ENCODE measurements at places on chromosomes 6 and 20.

DNA sequence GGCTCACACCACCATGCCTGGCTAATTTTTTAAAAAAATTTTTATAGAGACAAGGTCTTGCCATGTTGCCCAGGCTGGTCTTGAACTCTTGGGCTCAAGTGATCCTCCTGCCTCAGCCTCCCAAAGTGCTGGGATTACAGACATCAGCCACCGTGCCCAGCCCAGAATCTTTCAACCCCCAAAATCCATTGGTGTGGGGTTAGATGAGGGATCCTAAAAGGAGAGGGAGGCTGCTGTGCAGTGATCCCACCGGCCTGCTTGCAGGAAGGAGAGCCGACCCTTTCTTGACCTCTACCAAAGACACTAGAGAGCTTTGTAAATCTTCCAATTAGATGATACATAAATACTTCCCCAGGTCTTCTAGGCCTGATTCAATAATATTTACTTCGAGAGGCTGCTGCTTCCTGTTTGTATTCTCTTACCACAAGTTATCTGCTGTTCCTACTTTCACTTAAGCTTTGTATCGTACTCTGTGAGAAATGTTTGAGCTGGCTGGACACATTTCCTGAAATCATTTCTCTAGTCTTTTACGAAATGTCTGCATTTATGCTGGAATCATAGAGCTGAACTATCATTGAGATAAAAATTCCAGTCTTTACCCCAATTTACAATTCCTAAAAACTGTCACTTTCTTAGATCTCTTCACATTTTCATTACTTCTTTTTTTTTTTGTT lies 49.3 kb upstream of the IER3 start:
- no peak for DNase-seq

GRCh38 chr6:18391023-18391422 lies 3.9 kb downstream of the RNF144B start:
- no peak for DNase-seq

DNA sequence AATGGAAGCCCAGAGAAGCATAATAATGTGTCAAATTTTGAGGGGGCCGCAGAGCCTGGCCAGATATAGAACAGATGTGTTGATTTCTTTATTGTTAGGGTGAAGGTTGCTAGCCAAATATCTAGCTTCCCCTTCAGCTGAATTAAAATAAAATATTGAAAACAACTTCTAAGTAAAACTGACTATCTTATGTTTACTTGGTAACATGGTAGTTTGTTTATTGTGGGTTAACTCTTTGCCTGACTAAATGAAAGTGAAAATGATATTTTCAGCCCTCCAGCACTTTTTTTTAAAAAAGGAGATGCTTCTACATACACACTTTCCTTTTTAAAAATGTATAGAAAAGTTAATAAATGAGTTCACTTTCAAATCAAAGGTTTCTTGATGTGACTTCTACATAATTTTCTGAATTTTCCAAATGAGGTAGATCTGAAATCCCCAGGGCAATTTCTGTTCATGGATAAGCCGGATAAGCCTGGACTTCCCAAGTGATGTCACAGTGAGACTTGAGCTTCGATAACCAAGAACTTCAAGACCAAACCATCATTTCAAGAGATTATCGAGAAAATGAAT lies 172.1 kb upstream of the OLIG3 start:
- no peak for DNase-seq

DNA sequence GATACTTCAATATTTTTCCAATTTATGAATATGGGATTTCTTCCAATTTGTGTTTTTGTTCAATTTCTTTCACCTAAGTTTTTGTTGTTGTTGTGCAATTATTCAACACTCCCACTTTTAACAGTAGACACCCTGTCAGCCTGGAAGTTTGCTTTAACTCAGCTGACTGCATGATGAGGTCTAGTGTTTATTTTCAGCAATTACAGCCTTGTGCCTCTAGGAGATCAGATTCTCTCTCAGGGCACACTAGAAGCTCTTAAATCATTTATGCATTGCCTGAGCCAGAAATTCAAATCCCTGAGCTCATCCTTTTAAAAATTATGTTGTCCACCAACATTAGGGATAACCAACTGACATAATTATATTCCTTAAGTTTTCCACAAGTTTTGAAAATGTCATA lies 85.7 kb downstream of the MRAP2 start:
- no peak for DNase-seq

DNA sequence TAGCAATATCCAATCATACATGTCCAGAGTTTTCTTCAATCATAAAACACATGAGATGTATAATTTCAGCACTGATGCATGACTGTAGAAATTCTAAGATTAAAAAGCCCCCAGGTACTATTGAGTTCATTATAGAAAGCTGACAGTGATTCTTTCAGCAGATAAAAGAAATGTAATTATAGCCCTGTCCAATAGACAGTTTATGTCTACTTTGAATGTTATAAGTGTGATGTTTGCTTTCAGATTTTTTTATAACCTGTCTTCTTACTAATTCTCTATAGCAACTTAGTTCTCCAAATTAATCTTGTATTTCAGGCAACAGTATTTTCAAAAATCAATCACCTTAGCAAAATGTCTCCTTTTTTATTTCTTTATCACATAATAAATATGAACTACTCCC lies 13.5 kb upstream of the FKBP1C start:
- no peak for DNase-seq

DNA sequence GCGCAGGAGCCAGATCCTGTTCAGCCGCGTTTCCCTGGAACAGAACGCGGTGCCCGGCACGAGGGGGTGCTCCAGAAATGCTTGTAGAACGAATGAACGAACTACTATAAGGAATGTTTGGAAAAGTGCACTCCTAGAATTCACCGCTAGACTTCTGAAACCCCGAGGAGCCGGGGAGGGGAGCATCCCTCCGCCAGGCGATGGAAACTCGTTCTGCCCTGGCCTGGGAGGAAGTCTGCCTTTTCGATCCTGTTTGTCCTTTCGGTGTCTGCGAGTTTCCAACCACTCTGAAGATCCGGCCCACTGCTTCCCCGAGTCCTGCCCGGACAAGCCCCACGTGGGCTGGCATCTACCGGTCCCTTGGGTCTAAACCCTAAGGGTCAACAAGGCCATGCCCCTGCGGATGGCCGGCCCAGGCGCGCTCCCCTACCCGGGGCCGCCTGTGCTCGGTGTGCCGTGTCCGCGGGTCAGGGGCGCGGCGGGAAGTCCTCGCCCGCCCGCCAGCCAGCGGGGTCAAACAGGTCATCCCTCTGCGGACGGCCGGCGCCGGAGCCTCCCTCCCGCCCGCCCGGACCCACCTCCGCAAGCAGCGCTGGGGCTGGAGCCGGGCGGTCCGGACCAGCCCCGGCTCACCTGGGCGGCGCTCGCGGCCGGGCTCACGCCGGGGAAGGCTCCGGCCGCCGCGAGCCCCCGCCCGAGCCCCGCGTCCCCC lies 526 bp downstream of the SULF2 start:
- no peak for DNase-seq

- DNase-seq = no peak
Observed at GRCh38 chr6:155646443-155646842, 190.8 kb upstream of the NOX3 start.

GRCh38 chr6:157904999-157905398 lies 76.7 kb upstream of the SYNJ2 start:
- no peak for DNase-seq

- DNase-seq = no peak
Observed at GRCh38 chr20:32597714-32598113, 12.6 kb upstream of the NOL4L start.

DNA sequence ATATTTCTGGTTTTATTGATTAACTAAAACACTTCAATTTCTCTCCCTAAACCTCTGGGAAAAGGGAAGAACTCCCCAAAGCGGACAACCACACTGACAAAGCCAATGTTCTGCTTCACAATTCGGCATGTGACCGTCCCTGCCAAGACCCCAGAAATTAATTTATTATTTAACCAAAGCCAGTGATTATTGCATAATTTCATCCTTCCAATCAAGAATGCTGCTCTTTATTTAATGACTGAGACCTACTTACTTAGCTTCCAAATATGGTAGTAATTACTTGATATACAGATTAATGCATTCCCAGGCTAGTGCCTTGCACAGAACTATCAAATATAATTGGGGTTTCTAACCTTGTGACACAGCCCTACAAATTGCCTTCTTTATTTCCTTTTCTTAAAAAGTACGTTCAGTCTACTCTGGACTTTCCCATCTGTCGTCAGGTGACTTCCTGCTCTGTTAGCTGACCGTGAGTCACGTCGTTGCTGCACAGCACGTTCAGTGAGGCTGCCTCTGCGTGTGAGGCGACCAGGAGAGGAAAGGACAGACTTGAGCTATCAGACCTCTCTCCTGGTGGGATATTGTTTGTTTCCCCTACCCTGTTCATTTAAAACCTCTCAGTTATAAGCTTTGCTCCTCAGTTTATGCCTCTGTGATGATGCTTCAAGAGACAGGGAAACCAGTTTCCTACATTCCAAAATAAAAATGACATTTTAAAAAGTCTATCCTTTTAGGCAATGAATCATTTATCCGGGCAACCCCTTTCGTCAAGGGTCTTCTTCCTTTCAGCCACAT lies 55.7 kb upstream of the TNFAIP3 start:
- no peak for DNase-seq

DNA sequence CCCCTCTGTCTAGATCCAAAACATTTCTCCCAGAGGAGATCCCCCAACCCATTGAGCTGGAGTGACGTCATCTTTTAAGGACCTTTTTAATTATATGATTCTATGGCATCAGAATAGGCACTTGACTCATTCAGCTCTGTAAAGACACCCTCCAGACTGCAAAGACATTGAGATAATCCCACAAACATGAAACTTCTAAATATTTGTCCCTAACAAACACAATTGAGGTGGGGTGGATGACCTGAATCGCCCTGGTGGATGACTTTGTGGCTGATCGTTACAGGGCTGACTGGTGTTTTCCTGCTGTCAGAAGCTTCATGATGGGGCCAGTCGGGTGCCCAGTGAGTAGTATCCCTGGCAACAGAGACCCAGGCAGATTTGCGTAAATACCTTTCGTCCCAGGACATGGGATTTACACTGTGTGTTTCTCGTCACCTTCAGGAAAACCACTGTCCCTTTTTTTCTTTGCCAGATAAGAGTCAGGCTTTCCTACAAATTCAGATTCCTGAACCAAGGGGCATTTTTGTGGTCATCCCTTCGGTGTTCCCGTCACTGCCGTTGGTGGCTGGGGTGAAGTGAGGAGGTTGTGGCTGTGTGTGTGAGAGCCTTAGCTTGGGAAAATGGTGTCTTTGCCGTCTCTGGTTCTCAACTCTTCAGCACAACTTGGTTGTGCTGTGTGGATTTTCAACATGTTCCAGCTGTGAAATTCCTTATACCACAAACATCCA lies 5.3 kb upstream of the PCK1 start:
- DNase-seq = no peak

DNA sequence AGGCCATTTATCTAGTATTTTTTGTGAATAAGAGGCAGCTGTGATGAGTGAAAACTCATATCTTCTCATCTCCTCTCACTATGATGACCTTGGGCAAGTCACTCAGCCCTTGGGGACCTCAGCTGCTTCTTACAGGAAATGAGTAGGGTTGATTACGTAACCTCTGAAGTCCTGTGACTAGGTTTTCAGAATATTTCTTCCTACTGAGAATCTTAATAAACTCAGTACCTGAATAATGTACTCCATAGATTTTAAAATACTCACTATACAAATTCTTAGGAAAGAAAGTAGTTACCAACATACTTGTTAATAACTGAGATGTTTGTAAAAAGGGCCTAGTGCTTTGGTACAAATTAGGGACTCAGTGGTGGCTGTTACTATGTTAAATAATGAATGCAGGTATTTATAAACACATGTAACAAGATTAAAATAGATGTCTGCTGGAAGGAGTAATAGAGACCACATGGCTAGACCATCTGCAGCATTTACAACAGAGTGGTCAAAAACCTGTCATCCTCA lies 60.9 kb downstream of the RPRD1B start:
- DNase-seq = no peak
